ENCODE measurements at places on chromosomes 4 and X. TPM values are rescaled to one million over a fixed set of nuclear protein-coding genes. Genes with fewer than 3 reads are reported as not detected.
A peak's percentile ranks its signal among the peaks of the same experiment; 100 is the strongest.

HTR2C gene
- not detected for total RNA-seq

RIBC1 gene
- 3.1 TPM for total RNA-seq

SHROOM4 gene
- total RNA-seq, result 4.1 TPM

ADGRG2 gene
- 4.3 TPM for total RNA-seq

DNA sequence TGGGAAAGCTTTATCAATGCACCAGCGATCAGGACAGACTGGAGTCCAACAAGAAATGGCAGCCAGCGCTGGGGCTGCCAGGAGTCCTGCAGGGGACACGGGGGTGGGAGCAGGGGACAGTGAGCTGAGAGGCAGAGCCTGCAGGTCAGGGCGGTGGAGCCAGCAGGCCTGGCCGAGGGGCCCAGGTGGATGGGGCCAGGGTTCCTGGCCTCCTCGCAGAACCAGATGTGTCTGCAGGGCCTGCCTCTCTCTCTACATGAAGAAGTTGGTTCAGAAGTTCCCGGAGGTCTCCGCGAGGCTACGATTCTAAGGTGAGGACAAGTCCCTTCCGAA is 63.6 kb downstream of the CPZ start:
- no peak overlapping the region for H3K27ac ChIP-seq
- H3K4me1 ChIP-seq, result no peaks in the 10 kb centered on the region
- DNase-seq, result no peak
- no peaks in the 10 kb centered on the region for H3K27me3 ChIP-seq
- no peaks in the 10 kb centered on the region for H3K36me3 ChIP-seq

DNA sequence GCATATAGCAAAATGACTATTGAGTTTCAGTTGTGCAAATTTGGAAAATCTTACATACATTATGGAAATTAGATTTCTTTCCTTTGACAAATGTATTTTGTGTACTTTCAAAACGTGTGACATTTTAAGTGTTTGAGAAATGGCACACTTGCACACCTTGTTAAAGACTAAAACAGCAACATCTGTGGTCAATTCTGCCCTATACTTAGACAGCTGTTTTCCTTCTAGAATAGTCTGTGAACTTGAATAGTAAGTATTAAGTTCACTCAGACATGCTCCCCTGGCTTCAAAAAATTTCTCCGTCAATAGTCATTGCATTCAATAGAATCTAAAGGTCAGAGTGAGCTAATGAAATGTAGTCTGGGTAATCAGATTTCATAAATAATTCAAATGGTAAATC is 21.7 kb upstream of the TBC1D9 start:
- H3K4me1 ChIP-seq, result no peaks in the 10 kb centered on the region
- DNase-seq, result no peak
- H3K27ac ChIP-seq, result no peak overlapping the region
- no peaks in the 10 kb centered on the region for H3K27me3 ChIP-seq

DNA sequence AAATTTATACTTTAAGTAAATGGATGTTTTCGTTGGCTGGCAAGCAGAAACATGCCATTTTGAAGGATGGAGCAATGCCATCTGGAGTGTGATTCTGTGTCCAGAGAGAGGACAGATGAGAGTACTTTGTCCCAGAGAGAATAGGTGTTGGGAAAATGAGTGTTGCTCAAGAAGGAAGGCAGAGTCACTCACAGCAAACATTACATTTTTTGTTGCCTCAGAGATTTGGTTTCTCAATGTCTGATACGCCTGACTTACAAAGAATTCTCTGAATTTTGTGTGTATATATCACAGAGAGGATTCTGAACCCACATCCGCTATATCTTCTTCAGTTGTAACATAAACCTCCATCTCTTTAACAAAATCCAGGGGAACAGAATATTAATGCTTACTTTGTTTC is 102.8 kb upstream of the PCDH18 start:
- no peaks in the 10 kb centered on the region for H3K4me1 ChIP-seq
- H3K36me3 ChIP-seq, result no peaks in the 10 kb centered on the region
- no peaks in the 10 kb centered on the region for H3K27me3 ChIP-seq
- H3K27ac ChIP-seq, result no peak overlapping the region
- DNase-seq, result no peak

- DNase-seq, result no peak
- H3K27ac ChIP-seq, result no peak overlapping the region
- no peaks in the 10 kb centered on the region for H3K27me3 ChIP-seq
- no peak overlapping the region for H3K4me3 ChIP-seq
Measured at GRCh38 chrX:80170581-80170980, 156.0 kb downstream of the TBX22 start.

DNA sequence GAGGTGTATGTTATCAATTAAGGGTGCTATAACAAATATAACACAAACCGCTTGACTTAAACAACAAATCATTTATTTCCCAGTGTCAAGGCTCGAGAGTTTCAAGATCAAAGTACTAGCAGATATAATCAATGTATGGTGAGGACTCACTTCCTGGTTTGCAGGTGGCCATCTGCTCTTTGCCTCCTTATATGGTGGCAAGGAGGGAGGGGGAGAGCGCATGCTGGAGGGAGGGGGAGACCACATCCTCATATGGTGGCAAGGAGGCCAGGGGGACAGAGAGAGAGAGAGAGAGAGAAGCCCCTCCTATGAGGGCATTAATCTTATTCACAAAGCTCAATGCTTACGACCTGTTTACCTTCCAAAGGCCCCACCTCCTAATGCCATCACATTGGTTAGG is 372.3 kb upstream of the SPOCK3 start:
- no peaks in the 10 kb centered on the region for H3K36me3 ChIP-seq
- no peaks in the 10 kb centered on the region for H3K4me1 ChIP-seq
- H3K27ac ChIP-seq, result no peak overlapping the region
- H3K4me3 ChIP-seq, result no peak overlapping the region

DNA sequence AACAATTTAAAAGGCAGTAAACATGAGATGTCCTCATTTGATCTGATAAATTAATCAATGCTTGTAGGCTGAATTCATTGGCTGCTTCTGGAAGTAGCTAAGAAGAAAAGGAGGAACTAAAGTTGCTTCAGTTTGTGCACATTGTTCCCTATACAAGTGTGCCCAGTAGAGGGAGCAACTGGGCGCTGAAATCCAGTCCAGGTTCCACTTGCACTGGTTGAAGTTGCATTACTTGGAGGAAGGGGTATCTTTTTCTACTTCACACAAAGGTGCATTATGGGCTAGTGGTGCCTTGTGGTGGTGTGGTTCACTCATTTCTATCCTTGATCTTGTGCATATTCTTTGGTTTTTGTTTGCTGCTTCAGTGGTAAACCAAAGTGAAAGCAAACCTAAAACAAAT is 67.9 kb upstream of the SOX3 start:
- no peak overlapping the region for H3K4me3 ChIP-seq
- H3K27me3 ChIP-seq, result no peaks in the 10 kb centered on the region
- no peaks in the 10 kb centered on the region for H3K36me3 ChIP-seq
- no peak overlapping the region for H3K27ac ChIP-seq
- peak; percentile 50 for DNase-seq
- no peaks in the 10 kb centered on the region for H3K4me1 ChIP-seq

GRCh38 chr4:56296526-56296925 is 90.8 kb downstream of the AASDH start:
- no peak for DNase-seq
- no peak overlapping the region for H3K4me3 ChIP-seq
- no peaks in the 10 kb centered on the region for H3K36me3 ChIP-seq
- H3K4me1 ChIP-seq, result no peaks in the 10 kb centered on the region
- H3K27ac ChIP-seq, result no peak overlapping the region

GRCh38 chr4:113639326-113639725 is 122.2 kb downstream of the CAMK2D start:
- peaks cover 50% of the 10 kb centered on the region for H3K4me1 ChIP-seq
- H3K27me3 ChIP-seq, result no peaks in the 10 kb centered on the region
- H3K36me3 ChIP-seq, result no peaks in the 10 kb centered on the region
- peak overlapping the region; percentile 77 for H3K27ac ChIP-seq

- H3K4me3 ChIP-seq, result no peak overlapping the region
- H3K27ac ChIP-seq, result no peak overlapping the region
- no peaks in the 10 kb centered on the region for H3K36me3 ChIP-seq
Measured at GRCh38 chrX:857376-857775, 226.8 kb downstream of the SHOX start.

GRCh38 chrX:131830400-131831184 is 192.5 kb upstream of the STK26 start:
- H3K4me3 ChIP-seq, result no peak overlapping the region
- DNase-seq, result peak; percentile 23
- H3K4me1 ChIP-seq, result no peaks in the 10 kb centered on the region
- no peaks in the 10 kb centered on the region for H3K36me3 ChIP-seq
- H3K27me3 ChIP-seq, result no peaks in the 10 kb centered on the region

DNA sequence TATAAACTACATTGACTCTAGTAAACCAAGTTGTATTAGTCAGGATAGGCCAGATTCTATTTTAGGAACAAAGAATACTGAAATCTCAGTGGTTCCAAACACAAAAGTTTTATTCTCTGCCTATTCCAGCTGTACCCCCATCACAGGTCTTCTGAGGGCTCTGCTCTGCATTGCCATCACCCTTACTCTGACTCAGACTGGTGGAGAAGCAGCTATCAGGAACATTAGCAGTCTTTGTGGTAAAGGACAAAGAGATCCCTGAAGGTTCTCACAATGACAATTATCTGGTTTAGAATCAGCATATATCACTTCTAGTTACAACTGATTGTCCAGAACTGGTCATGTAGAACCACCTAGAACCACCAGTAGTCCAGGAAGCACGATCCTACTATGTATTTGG is 251.1 kb downstream of the GLUD2 start:
- H3K36me3 ChIP-seq, result no peaks in the 10 kb centered on the region
- H3K4me1 ChIP-seq, result no peaks in the 10 kb centered on the region
- no peak overlapping the region for H3K4me3 ChIP-seq
- DNase-seq, result no peak
- H3K27me3 ChIP-seq, result no peaks in the 10 kb centered on the region

DNA sequence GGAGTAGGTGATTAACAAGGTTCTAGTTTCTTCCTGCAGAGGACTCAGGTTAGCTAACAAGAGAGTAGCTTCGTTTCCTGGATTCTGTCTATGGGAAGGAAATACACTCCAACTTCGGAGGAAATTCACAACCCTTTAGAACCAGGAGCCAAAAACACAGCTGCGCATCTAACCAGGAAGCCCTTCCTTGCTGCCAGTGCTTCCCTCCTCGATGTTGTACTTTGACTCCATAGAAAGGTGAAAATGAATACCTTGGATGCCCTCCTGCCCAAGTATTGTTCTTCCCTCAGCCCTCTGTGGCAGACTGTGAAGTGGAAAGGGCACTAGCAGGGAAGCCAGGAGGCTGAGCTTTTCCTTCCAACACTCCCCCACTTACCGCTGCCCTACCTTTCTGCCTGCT is 35.1 kb downstream of the AKAP4 start:
- no peaks in the 10 kb centered on the region for H3K27me3 ChIP-seq
- H3K4me1 ChIP-seq, result no peaks in the 10 kb centered on the region
- no peak overlapping the region for H3K4me3 ChIP-seq
- H3K27ac ChIP-seq, result no peak overlapping the region

DNA sequence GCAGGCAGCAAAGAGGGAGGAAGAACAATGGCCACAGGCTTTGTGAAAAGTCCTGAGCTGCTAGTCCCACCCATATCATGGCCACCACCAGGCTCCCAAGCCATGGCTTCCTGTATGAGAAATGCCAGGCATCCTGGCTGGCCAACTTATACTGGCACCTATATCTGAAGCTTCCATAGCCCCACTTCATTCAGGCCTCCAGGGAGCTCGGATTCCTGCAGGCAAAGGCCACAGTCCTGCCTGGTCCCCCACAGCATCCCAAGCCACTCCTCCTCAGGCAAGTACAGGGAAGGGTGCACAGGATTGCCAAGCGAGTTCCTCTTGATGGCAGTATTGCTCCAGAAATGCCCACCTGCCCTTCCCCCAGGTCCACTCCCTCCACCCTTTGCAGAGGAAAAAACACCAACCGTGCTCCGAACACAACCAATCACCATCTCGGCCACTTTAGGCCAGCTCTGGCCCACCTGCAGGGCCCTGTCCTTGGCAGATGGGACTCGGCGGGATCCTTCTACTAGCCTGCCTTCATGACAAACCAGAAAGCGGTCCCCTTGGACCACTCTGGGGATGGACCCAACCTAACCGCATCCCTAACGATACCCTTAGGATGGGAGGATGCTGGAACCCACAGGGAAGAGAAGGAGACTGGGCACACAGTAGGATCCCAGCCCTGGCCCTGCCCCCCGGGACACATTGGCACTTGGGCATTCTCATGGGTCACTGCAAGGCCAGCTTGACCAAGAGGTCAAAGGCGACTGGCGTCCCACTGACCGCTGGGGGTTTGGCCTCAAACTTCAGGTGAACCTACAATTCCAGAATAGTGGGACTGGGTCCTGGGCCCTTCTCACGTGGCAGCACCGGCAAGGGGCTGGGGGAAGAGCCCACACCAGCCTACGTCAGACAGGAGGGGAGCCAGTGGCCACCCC is 220.4 kb upstream of the AGTR2 start:
- no peaks in the 10 kb centered on the region for H3K4me1 ChIP-seq
- no peak overlapping the region for H3K4me3 ChIP-seq
- DNase-seq, result no peak
- H3K27me3 ChIP-seq, result no peaks in the 10 kb centered on the region
- H3K27ac ChIP-seq, result no peak overlapping the region

DNA sequence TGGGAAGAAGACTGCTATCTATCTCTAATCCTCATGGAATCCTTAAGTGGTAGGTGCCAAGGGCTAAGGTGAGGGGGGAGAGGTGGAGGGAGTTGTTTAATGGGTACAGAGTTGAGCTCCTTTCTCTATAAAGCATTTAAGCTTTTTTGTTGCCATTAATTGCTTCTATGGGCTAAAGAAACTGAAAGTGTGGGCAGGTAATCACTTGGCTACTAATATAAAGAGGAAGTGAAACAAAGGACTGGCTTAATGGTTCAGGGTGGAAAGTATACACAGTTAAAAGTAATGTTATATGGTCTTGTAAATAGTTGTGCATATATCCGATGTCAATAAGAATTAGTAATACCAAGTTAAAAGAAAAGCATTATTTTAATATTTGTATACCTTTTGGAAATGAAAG is 83.9 kb downstream of the POLA1 start:
- no peaks in the 10 kb centered on the region for H3K4me1 ChIP-seq
- H3K4me3 ChIP-seq, result no peak overlapping the region
- no peaks in the 10 kb centered on the region for H3K27me3 ChIP-seq
- H3K36me3 ChIP-seq, result no peaks in the 10 kb centered on the region

- no peaks in the 10 kb centered on the region for H3K4me1 ChIP-seq
- H3K36me3 ChIP-seq, result no peaks in the 10 kb centered on the region
- no peak overlapping the region for H3K27ac ChIP-seq
- DNase-seq, result no peak
- no peaks in the 10 kb centered on the region for H3K27me3 ChIP-seq
Measured at GRCh38 chr4:132614682-132615081, 534.4 kb upstream of the PCDH10 start.

GRCh38 chrX:101642093-101642492 is 17.6 kb downstream of the ARMCX2 start:
- no peak overlapping the region for H3K4me3 ChIP-seq
- H3K36me3 ChIP-seq, result no peaks in the 10 kb centered on the region
- DNase-seq, result no peak
- H3K4me1 ChIP-seq, result no peaks in the 10 kb centered on the region
- no peaks in the 10 kb centered on the region for H3K27me3 ChIP-seq

- no peaks in the 10 kb centered on the region for H3K36me3 ChIP-seq
- peak overlapping the region; percentile 31 for H3K27ac ChIP-seq
- H3K4me1 ChIP-seq, result peaks cover 85% of the 10 kb centered on the region
- no peak for DNase-seq
- no peak overlapping the region for H3K4me3 ChIP-seq
Measured at GRCh38 chr4:87076690-87077358, 142.0 kb downstream of the AFF1 start.

GRCh38 chr4:47490550-47490949 is 5.5 kb downstream of the ATP10D start:
- H3K4me1 ChIP-seq, result peaks cover 31% of the 10 kb centered on the region
- H3K36me3 ChIP-seq, result no peaks in the 10 kb centered on the region
- H3K27me3 ChIP-seq, result no peaks in the 10 kb centered on the region
- no peak for DNase-seq
- H3K27ac ChIP-seq, result no peak overlapping the region

GRCh38 chr4:79652232-79652631 is 244.2 kb upstream of the GK2 start:
- no peak overlapping the region for H3K27ac ChIP-seq
- H3K27me3 ChIP-seq, result no peaks in the 10 kb centered on the region
- DNase-seq, result no peak
- H3K4me1 ChIP-seq, result peaks cover 5% of the 10 kb centered on the region
- H3K36me3 ChIP-seq, result no peaks in the 10 kb centered on the region

Data from thyroid gland (tissue), 4 donors.